ENCODE measurements at places on chromosomes 1 and 21.

DNA sequence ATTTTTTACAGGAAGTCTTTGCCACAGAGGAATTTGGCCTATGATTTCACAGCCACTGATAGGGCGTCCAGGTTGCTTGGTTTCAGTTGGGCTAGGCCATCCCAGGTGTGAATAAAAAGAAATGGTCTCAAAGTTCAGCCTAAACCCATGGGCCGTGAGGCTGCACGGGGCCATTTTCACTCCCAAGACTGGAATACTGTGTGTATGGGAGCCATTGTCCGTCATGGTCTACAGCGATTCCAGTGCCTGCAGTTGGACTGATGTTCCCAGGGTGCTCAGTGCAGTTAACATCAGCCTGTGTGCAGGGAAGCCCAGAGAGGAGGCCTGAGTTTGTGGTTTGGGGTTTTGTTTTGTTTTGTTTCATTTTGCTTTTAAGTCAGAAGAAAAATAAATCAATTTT lies 133.2 kb downstream of the ADSS2 start:
- DNase-seq, result no peak

DNA sequence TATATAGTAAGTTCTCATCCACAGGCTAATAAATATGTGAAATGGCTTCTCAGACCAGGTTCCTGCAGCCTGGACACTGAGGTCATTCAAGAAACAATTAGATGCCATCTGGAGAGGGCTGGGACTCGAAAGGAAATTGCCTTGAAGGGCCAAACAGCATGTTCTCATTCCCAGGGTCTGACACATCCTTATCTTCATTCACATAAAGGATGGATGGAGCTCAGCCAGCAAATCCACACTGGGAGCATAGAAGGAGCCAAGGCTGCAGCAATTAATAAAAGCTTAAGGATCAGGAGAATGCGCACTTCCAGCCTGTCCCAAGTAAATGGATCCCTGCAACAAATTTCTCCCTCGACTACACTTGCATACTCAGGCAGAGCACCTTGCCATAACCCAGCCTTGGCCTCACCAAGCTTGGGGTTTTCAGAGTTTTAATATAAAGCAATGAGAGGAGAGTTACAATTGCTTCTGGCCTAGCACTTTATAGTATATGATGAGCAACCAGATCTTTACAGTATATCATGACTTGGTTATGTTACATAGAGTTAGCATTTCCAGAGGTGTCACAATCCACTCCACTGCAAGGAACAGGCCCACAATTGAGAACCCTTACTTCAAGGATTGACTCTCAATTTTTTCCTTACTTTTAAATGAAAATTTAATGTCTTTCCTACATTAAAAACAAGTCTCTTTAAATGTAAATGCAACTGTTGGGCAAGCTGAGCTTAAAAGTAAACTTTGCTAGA lies 55.9 kb downstream of the BCAR3 start:
- peak; percentile 60 for DNase-seq

GRCh38 chr1:70706381-70707037 lies 295.4 kb downstream of the CTH start:
- DNase-seq, result no peak

DNA sequence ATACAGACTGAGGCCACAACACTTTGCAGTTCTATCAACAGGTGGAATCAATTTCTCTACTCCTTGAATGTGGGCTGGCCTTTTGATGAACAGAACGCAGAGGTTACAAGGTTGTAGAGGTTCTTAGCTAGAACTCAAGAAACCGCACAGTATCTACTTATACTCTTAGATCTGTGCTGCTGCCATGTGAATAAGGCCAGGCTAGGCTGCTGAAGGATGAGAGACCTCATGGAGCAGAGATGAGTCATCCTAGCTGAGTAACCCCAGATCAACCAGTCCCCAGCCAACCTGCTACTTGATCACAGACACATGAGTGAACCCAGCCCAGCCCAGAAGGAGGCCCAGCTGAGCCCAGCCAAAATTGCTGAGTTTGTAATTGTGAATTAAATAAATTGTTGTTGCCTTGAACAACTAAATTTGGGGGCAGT lies 35.3 kb upstream of the BCAR3 start:
- DNase-seq, result peak; percentile 63

DNA sequence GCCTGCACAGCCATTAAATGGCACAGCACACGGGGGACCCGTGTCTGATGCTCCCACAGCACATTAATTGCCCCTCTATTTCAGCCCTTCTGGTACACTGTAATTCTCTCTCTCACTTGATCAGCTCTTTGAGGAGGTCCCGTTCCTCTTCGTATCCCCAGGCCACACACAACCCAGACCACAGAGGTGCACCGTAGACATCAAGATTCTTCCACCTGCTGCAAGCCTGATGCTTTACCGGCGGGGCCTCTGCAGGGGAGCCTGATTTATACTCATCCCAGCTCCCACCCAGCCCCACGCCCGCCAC lies 759 bp downstream of the SMYD3 start:
- DNase-seq, result peak; percentile 19

GRCh38 chr1:230867903-230868735 lies at the start of gene C1orf198:
C1orf198 (minus strand) TSS chr1:230868521; CDS start chr1:230868512, 9 bp downstream.
- peak; percentile 48 for DNase-seq

- no peak for DNase-seq
These were observed 17.6 kb downstream of the PCNX2 start for GRCh38 chr1:233277637-233278606.

DNA sequence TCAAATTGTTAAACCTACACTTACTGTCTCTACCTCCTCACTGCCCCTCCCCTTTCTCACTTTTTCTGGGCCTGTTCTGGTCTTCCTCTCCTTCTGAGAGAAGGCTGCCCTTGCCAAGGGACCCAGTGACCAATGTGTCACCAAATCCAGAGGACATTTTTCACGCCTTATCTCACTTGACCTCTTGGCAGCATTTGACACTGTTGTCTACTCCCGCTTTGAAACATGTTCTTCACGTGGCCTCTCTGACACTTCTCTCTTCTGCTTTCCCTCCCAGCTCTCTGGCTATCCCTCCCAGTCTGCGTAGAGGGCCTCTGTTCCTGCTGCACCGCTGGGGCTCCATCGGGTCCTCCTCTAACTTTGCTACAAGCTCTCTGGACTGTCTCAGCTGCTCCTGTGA lies 25.3 kb downstream of the KCNQ4 start:
- no peak for DNase-seq

DNA sequence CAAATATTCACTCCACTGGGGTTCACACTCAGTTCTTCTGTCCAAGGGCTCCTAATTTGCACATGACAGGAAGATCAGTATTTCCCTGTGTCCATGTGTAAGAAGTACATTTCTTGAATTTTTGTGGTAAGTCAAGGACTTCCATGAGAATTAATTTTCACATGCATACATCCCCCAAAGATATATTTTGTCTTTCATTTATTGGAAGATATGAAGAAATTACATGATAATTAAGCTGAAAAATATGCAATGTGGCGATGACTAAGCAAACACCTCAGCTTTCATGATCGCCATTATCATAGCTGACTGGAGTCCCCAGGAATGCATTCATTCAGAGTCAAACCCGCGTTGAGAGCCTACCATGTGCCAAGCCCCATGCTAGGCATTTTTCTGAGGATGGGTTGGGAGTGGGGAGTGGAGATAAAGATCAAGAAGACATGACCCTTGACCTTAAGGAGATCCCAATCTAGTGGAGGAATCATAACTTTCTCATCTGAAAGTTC lies 104.6 kb upstream of the F3 start:
- DNase-seq, result peak; percentile 57

GRCh38 chr1:223256034-223256433 lies 107.9 kb downstream of the SUSD4 start:
- no peak for DNase-seq

DNA sequence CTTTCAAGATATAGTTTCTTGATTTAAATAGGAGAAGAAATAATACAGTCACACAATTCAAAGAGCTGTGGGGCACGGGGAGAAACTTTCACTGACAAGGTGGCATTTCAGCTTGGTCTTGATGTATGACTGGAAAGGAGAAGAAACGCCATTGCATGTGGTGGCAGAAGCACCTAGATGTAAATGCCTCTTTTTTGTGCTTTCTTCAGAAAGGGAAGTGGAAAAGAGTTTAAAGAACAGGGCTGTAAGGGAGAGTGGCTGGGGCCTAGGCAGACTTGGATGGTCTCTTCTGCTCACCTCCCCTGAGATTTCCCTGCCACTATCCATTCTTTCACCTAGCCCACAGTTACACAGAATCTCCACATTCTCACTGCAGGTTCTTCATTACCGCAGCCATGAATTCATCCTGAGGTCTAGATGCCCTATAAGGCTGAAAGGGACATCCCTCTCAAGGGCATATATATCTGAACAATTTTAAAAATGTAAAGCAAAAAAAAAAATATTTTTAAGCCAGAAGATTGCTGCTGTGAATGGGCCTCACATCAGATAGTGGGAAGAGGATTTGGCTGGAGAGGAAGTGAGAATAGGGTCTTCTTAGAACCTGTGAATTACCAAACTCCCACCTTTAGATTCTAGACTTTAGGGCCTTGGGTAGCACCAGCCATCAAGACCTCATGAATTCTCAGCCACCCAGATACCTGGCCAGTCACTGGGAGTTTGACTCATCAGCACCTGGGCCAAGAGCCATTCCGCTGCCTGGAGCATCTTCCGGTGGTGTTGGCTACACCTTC lies 23.4 kb downstream of the CACNA1E start:
- no peak for DNase-seq

DNA sequence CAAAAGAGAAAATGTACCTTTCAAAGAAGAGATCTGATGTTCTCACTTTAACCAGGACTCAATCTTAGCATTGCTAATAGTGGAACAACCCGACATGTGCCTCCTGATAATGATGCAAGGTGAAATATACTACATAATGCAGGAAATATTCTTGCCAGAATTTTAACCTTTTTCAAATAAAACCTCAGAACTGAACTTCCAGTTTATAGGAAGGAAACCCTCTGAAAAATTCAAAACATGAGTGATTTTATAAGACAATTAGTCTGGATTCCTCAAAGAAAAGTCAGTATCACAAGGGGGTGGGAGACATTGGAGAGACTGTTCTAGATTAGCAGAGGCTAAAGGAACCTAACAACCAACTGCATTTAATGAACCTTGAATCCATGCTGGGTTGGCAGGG lies 18.1 kb downstream of the AHCYL1 start:
- DNase-seq, result no peak

DNA sequence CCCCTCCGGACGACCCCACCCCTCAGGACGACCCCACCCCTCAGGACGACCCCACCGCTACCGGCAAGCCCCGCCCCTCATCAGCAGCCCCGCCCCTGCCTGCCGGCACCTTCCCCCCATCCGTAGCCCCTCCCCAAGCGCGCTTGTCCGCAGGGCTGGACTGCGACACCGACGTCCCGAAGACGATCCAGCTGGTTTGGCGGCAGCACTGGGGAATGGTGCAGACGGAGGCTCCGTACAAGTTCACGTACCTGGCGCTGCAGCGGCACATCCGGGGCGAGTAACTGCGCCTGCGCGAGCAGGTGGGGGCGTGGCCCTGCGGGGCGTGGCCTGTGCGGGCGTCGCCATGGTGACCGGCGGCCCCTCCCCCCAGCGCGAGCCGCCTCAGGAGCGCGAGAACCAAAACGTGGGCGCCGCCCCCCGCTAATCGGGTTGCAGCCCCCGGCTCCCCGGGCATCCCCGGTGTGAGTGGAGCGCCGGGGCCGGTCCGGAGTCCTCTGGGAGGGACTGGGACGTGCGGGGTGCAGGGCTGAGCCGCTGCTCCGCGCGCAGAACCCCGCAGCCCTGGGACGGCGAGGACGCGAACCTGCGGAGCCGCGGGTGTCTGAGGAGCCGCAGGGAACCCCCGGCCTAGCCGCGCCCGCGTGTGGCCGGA lies 4.9 kb downstream of the RNF223 start:
- peak; percentile 97 for DNase-seq

DNA sequence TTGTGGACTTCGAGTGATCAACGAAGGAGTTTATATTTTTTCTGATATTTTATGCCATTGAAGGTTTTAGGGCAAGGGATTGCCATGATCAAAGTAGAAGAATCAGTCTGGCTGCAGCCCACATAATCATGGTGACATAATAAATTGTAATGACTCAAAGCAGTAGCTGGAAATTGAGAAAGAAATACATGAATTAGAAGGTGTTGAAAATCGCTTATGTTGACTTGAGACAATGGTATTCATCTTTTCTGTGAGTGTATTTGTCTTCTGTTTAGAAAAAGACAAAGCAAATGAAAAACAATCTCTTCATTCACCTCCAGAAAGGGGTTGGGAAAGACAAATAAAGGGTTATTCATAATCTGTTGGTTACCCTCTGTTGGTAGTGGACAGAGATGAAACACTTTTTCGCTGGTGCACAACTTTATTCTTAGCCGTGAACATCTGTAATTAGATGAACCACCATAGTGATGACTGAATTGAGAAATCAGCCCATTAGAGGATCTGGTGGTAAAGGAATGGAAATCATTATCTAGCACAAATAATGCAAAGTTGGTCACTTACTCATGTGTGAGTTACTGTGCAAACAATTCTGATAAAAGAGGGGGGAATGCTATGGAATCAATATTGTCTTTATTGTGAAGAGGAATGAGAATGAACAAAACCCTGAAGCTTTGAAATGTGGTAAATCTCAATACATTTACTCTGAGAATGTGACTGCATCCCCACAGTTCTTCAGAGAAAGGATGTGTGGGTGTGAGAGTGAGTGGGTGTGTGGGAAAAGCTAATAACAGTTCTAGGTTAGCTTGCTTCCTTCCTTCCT lies 121.8 kb downstream of the NTNG1 start:
- DNase-seq, result peak; percentile 86

GRCh38 chr1:240193679-240194078 lies 102.0 kb downstream of the FMN2 start:
- DNase-seq, result no peak

- no peak for DNase-seq
These were observed 1523.0 kb upstream of the B3GALT2 start for GRCh38 chr1:194709439-194709838.

DNA sequence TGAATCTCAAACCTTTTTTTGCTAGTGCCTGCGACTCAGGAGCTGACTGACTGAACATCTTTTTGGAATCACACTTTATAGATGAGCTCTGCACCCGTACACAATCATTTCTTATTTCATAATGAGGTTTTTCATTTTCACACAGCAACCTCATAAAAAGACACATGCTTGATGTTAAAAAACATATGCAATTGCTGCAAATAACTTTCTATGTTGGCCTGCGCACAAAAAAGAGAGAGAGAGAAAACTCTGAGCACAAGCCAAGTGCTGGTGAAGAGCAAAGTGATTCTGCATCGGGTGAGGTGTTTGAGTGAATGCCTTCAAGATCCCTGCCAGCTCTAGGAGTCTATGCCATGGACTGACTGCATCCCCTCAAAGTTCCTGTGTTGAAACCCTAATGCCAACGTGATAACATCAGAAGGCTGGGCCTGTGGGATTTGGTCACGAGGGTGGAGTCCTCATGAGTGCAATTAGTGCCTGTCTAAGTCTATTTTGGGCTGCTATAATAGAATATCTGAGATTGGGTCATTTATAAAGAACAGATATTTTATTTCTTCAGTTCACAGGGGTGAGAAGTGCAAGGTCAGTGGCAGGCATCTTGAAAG lies 36.6 kb downstream of the C1orf87 start:
- DNase-seq, result no peak

DNA sequence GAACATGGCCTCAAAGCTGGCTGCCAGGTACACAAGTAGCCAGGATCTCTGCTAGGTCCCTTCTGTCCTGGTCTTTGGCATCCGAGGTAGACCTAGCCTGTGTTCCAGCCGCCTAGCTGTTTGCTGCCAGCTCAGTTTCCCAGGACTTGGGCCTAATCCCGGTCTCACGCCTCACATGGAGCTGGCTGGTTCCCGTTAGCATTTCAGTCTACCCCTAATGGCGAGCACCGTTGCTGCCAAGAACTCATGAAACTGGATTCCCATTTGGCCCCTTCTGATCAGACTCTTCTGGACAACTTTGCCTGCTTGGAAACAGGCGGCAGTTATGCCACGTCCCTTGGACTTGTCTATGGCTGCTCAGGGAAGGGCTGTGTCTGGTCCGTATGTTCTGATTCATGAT lies 26.2 kb upstream of the HHAT start:
- no peak for DNase-seq

GRCh38 chr1:189323091-189323490 lies 1154.6 kb downstream of the BRINP3 start:
- no peak for DNase-seq

All from PC-3 (cell line).